ENCODE measurements at places on chromosomes 5 and 9.

- DNase-seq: no peak
These were observed 175.0 kb downstream of the MACROH2A1 start for GRCh38 chr5:135223891-135224625.

DNA sequence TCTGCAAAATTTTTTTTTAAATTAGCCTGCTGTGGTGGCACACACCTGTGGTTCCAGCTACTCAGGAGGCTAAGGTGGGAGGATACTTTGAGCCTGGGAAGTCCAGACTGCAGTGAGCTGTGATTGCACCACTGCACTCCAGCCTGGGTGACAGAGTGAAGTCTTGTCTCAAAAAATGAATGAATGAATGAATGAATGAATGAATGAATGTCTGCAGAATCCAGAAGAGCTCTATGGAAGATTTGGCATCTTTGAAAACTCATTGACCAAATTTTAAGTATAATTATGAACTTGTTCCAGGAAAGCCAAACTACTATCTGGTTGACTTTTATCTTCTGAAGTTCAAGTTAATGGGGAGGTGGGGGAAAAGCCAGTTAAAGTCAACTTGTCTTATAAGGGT, 94.2 kb upstream of the ERBIN start:
- DNase-seq: no peak

GRCh38 chr5:21826884-21827283, 1026.3 kb downstream of the CDH12 start:
- DNase-seq: no peak

- DNase-seq: peak; percentile 96
These were observed 56.6 kb downstream of the WHRN start for GRCh38 chr9:114448706-114449105.

DNA sequence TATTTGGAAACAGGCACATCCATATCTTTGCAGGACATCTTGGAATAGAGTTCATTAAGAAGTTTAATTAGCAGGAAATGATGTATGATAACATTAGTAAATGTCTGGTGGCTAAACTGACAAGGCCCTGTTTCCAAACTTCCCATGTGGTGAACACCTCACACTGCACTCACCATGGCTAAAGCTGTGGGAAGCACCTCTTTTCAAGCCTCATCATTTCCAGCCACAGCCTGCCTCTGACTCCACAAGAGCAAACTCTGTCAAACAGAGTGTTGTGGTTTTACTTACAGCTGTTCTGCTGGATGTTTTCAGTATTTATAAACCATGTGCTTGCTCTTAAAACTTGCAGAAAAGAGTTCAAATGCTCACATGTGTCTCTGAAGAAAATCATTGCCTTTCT, 14.9 kb upstream of the NDUFB6 start:
- DNase-seq: no peak

GRCh38 chr9:114484854-114485443, 20.3 kb downstream of the WHRN start:
- DNase-seq: peak; percentile 54

DNA sequence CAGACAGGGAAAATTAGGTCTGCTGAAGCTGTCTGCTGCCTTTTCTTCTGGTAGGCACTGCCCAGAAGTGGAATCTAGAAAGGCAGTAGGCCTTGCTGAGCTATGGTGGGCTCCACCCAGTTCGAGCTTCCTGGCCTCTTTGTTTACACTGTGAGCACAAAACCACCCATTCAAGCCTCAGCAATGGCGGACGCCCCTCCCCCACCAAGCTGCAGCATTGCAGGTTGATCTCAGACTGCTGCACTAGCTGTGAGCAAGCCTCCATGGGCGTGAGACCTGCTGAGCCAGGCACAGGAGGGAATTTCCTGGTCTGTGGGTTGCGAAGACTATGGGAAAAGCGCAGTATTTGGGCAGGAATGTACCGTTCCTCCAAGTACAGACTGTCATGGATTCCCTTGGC, 18.5 kb downstream of the AGTPBP1 start:
- DNase-seq: peak; percentile 46

- no peak for DNase-seq
These were observed 52.5 kb upstream of the RPS23 start for GRCh38 chr5:82330530-82331270.

GRCh38 chr9:113573959-113574352, 110.4 kb downstream of the RGS3 start:
- DNase-seq: no peak

- no peak for DNase-seq
These were observed 9.0 kb downstream of the FCN1 start for GRCh38 chr9:134908524-134909309.

Measured in SW480 (cell line).